Stimulated activated CD4-positive, alpha-beta T cell treated with anti-CD3 and anti-CD28 coated beads, Interleukin-1b, Interleukin-23, amount 100 ng/mL, for 1 hour (primary cell): ENCODE measurements at places on chromosomes 11 and 22.

GRCh38 chr22:39481595-39481994 lies 20.5 kb upstream of the MIEF1 start:
- DNase-seq = no peak

- no peak for DNase-seq
Measured at GRCh38 chr11:1830322-1831223, 4.2 kb upstream of the SYT8 start.

- DNase-seq = no peak
Measured at GRCh38 chr11:78560153-78560552, 14.5 kb downstream of the NARS2 start.

DNA sequence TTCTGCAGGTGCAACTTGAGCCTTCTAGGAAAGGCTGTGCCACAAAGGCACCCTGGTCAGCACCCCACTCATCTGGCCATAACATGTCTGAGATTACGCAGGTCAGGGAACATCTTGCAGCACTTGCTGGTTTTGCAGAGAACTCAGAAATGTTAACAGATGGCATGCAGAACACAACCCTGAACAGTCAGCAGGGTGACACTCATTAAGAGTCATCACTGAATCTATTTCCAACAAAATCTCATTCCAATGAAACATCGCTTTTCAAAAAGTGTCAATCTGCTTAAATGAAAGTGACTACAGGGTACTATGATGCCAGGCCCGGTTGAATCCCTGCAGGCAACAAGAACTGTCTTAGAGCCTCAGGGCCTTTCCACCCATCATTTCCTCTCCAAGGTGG lies 369.8 kb upstream of the CCDC90B start:
- DNase-seq = no peak

DNA sequence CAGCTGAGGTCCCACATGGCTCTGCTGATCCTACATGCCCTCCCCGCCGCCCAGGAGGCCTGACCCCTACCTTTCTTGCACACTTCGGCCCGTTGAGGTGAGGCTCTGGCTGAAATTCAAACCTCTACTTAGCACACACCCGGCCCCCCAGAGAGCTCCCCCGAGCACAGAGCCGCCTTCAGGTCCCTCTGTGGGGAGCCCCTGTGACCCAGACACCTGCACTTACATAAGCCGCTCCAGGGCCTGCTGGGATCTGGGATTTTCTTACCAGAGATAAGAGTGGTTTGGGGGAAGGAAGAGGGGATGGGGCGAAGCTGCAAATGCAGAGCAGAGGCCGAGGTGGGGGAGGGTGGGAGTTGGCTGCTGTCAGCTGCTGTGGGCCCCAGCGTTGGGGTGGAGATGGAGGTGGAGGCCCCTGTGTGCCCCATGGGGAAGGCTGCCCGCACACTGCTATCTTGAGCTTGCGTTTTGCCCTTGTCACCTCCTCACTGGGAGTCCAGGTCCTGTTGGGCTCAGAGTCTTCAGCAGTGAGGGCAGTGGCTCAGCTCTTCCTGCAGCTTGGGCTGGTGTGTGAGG lies 30.6 kb downstream of the CAPN1 start:
- no peak for DNase-seq

GRCh38 chr11:60775420-60775961 lies 9.6 kb upstream of the MS4A10 start:
- DNase-seq = peak; percentile 63

- no peak for DNase-seq
Measured at GRCh38 chr11:87879118-87879517, 296.1 kb downstream of the RAB38 start.

DNA sequence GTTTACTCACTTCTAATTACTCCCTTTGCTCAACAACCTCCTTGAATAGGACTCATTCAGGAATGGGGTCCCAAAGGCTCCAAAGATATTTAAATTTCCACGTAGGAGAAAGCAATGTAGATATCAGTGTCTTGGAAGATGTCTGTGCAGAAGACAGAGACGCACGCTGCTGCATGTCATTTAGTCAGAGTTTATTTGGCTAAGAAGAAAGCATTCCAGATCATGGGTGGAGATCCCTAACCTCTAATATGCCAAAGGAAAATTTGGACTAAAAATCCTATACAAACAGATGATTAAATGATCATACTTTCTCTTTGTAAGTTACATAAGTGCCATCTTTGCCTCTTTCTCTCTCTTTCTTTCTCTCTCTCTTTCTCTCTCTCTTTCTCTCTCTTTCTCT lies at the start of gene OR10D3:
Gene OR10D3, plus strand, starts transcription at position 278 of the 400 bp plus-strand sequence. CDS start 1,925 bp downstream, outside the sequence.
- no peak for DNase-seq

GRCh38 chr22:21646608-21647590 lies 4.8 kb downstream of the SDF2L1 start:
- DNase-seq = peak; percentile 49

DNA sequence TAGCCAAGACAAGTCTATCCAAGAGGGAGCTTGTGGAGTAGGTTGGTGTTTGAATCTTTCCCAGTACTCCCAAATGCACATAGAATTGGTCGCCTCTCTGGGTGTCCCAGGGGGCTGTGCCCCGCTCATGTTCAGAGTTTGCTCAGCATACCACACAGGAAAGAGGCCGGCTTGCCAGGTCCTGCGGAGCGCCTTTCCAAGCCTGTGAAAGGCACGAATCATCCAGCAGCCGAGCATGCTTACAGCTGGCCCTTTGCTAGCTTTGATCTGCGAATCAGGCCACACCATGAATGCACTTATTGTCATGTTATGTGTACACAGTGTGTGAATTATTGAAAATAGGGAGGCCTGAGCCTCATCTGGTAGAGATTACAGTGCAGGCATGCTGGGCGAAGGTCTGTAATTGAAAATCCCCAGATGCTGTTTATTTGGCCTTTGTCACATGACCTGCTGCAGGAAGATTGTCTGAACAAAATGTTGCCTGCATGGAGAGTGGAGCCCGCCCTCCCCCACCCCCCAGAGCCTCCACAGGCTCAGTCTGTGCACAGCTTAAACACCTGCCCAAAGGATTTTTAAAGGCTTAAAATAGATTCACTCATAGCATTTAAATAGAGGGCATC lies 163.3 kb upstream of the RASSF10 start:
- DNase-seq = no peak

DNA sequence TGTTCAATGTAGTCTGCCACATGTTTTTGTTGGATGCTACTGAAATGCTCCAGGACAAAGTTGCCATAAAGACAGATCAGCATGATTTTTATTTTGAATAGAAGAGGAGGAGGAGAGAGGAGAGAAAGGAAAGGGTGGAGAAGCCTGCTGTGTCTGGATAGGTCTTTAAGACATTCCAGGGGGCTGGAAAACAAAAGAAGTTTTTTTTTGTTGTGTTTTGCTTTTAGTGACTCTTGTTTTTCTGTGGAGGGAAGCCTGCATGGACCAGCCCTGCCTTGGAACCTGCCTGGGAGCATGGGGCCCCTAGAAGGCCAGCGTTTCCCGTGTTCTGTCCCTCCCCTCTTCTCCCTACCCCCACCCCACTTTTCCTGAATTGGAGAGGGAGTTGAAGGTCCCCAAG lies 2.3 kb downstream of the TSPAN18 start:
- no peak for DNase-seq

- DNase-seq = no peak
Measured at GRCh38 chr22:28791841-28792490, 8.4 kb downstream of the XBP1 start.

DNA sequence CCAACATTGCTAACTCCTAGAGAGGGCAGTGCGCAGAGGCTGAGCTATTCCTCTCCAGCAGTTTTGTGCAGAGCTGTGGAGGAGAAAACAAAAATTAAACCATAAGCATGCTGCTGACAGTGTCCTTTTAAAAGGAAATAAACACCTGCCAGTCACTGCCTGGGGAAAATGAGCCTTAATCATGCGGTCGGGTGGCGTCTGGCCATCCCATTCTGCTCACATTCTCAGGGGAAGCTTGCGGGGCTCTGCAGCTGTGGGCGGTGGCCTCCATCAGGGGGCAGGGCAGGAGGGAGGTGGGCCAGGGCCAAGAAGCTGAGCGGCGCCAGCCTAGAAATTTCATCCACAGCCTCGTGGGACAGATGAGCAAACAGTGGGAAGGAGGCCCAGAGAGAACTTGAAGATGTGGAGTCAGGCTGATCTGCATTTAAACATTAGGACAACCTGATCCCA lies 71.0 kb upstream of the TP53I11 start:
- DNase-seq = no peak

- no peak for DNase-seq
Measured at GRCh38 chr22:31628969-31629708, 32.9 kb downstream of the PISD start.

DNA sequence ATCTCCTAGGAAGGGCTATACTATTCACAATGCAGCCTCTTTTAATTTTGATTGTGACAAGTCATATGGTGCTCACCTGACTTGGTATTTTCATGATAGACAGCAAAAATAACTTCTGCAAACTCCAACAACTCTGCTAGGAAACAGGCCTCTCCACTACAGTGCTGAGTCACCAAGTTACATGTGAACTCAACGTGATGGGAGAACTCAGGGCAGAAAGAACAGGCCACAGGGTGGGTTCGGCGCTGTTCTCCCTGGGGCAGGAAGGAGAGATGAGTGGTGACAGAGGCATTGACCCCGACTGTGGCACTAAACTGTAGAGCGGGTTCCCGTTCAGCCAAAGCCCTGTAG lies 76.6 kb upstream of the UCP3 start:
- no peak for DNase-seq

DNA sequence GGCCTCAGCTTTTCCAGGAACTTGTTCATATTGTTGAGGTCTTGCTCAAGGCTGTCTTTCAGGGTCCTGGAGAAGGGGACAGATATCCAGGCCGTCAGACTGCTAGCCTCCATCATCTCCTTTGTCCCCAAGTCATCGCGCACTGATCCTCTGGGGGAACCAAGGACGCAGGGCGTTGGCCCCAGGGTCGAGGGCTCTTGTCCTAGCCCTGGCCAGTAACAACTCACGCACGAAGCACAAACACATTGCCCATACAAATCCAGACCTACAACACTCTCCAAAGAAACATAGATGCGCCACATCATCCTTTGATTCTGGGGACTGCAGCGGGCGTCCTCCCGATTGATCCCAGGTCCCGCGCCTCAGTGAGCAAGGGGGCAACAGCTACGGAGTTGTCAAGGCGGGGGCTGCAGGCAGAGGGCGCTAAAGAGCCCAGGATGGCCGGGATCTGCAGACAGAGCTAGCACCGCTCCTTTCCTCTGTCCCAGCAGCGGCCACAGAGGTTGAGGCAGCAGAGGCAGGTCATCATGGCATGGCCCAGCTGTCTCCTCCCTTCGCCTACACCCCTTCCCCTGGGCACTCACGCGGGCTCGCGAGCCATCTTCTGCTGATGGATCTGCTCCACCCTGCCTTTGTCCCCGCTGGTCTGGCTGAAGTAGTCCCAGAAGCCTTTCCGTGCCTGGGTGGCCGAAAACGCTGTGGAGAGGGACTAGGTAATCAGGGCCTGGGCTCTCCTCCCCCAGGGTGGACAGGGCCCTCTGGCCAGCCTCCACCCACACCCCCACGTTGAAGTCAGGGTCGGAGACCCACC lies 472 bp downstream of the APOA5 start:
- peak; percentile 33 for DNase-seq

GRCh38 chr22:44151676-44152075 lies 29.0 kb upstream of the PARVG start:
- no peak for DNase-seq

GRCh38 chr11:2592559-2593392 lies 107.0 kb downstream of the KCNQ1OT1 start:
- DNase-seq = no peak

DNA sequence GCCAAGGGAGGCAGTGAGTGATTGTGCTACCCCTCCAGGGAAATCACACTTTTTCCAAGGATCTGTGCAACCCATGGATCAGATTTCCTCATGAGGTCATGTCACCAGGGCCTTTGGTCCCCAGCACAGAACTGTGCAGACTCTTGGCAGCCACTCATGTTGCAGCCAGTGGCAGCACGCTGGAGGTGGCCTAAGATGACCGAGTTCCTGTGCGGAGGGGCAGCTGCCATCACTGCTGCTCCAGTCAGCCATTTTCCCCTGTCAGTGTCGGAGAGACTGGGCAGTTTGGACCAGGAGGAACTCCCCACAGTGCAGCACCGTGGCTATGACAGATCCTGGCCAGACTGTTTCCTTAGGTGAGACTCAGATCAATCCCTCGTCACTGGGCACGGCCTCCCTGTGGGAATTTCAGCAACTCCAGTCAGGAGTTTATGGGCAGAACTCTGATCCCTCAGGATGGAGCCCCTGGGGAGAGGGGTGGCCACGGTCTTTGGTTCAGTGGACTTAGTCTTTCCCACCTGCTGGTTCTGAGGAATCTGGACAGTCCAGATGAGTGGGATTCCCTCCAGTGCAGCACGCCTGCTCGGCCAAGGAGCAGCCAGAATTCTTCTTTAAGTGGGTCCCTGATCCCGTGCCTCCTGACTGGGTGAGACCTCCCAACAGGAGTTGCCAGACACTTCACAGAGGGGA lies 194.6 kb upstream of the CARD18 start:
- DNase-seq = no peak

DNA sequence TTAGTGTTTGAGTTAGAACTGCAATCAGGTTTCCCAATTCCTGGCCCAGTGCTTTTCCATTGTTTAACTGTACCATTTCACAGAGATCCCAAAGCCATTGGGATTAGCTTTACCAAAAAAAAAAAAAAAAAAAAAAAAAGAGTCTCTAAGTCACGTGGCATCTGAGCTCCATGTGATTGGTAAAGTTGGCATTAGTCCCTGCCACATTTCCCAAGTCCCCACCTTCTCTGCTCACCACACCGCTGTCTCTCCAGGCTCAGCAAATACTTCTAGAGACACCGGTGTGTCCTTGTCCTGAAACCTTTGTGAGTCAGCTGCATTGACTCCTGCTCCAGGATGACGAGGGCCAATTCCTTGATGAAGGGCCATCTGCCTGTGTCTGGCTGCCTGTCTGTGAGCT lies 305.3 kb downstream of the KIRREL3 start:
- no peak for DNase-seq

- no peak for DNase-seq
Measured at GRCh38 chr11:90747057-90747456, 524.2 kb upstream of the CHORDC1 start.

DNA sequence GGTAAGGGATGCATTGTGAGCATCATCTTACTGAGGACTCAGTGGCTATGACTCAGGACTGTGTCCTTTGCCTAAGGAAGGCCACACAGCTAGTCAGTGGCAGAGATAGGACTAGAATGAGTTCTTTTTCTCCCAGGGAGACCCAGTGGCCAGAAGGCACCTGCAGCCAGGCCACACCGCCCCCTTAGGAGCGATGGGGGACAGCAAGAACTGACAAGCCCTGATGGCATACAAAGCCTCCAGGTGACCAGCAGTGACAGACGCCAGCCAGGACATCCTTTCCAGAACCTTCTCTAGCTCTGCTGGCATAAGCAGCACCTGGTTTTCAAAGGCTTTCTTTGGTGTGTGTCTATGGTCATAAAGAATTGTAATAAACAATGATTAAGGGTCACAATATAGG lies 240.1 kb downstream of the ST3GAL4 start:
- DNase-seq = no peak
